ENCODE measurements at places on chromosomes 12 and 14. TPM values are rescaled to one million over a fixed set of nuclear protein-coding genes. Genes with fewer than 3 reads are reported as not detected.

DNA sequence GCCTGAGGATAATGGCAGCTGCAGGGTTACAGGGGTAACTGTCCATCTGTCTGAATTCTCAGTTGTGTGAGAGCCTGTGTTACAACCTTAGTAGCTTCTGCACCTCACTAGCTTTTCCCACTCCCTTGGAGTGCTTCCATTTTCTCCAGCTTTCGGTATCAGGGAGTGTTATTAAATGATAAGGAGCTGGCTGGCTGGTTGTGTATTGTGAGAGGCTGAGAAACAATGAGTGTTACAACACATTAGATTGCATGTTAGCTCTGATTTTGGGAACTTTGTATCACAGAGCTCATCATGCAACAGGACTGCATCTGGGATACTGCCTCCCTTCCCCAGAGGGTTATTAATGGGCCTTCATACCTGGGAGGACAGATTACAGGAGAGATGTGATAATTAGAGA is 723.7 kb downstream of the DIO2 start:
- no peak for DNase-seq

DNA sequence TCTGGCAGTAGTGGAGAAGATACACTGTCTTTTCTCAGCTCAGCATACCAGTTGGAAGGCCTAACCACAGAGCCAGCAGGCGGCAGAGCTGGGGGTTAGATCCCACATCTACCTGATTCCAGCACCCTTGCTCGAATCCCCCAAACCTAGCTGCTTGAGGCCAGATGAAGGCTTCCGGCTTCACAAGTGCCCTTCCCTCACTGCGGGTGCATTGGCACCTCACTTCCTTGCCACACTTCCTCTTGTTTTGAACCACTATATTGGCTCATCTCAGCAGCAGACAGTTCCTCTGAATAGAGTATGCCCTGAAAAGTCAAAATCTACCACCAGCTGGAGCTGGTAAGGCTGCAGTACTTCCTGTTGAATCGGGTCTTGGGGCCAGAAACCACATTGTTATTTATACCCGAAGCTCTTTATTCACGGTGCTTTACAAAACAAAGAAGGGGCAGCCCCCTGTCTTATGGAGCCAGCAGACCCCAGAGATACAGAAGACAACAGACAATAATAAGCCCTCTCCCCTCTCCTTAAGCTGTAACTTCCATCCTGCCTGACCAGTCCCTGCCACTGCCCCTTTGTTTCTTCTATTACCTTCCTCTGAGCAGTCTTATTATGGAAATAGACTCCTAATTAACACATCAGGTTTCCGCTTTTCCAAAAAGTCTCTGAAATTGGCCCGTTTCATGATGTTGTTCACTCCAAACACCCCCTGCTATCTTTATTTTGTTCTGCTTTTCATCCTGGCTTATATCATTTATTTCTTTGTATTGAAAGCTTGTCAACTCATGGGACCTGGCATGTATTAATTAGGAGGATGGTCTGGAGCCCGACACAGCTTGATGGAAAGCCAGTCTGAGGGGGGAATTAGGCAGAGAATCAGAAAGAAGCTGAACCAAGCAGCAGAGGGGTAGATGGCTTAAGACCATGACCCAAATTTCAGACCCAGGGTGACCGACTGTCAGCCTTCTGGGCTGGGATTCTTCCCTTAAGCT is 233.5 kb downstream of the EFCAB11 start:
- DNase-seq = no peak

DNA sequence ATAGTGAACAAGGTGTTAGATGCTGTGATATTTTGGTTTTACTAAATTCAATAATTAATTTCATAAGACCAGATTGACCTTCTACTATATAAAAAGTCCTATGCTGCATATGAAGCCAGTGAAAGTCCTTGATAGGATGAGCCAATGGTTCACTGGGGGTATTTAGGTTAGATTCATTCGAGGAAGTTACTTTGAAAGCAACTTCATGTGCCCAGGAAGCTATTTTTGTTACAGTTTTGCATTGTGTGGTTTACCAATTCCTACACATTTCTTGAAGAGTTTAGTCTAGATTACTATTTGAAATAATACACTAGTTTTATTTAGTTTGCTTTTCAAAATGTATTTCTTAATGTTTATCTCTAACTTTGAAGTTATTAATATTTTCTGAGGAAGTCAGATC is 58.5 kb upstream of the RMST start:
- no peak for DNase-seq

- no peak for DNase-seq
Measured at GRCh38 chr12:105378911-105379310, 48.4 kb downstream of the C12orf75 start.

Gene FAM90A1
- total RNA-seq = 0.63 TPM

- no peak for DNase-seq
Measured at GRCh38 chr14:57760896-57761295, 105.0 kb downstream of the SLC35F4 start.

Gene OXA1L
- 84.5 TPM for total RNA-seq

DNA sequence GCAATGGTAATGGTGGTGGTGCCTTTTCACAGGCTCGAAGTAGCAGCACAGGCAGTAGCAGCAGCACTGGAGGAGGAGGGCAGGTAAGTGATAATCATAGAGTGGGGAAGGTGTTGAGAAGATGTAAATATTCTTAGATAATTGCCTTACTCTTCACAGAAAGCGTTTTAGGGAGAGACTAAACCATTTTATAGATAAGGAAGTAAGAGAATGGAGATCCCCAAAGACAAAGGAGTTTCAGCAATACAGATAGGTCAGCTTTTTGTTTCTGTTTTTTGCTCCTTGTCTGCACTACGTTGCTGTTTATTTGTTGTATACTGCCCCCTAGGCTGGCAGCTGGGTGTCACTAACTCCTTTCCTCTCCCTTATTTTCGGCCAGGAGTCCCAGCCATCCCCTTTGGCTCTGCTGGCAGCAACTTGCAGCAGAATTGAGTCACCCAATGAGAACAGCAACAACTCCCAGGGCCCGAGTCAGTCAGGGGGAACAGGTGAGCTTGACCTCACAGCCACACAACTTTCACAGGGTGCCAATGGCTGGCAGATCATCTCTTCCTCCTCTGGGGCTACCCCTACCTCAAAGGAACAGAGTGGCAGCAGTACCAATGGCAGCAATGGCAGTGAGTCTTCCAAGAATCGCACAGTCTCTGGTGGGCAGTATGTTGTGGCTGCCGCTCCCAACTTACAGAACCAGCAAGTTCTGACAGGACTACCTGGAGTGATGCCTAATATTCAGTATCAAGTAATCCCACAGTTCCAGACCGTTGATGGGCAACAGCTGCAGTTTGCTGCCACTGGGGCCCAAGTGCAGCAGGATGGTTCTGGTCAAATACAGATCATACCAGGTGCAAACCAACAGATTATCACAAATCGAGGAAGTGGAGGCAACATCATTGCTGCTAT is 2.0 kb downstream of the SP1 start:
- DNase-seq = peak; percentile 84

DNA sequence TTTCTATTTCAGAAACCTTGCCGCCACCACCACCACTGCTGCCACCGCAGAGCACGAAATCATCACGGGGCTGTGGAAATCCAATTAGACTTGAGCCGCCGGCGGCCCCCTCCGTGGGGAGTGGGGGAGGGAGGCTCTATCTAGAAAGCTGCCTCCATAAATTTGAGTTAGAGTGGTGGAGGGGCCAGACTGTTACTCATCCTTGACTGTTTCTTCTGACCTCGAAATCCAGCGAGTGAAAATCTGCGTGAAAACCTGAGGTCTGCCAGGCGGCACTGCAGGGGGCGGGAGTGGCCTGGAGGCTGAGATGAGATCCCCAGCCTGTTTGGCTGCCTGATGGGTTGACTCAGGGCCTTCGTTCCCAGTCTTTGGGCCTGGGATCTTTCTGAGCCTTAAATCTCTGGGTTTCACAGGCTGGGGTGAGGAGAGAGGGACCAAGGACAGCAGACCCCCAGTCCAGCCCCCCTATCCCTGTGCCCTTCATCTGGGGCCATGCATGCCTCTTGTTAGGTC is 29.9 kb downstream of the TSPAN9 start:
- DNase-seq = no peak

DNA sequence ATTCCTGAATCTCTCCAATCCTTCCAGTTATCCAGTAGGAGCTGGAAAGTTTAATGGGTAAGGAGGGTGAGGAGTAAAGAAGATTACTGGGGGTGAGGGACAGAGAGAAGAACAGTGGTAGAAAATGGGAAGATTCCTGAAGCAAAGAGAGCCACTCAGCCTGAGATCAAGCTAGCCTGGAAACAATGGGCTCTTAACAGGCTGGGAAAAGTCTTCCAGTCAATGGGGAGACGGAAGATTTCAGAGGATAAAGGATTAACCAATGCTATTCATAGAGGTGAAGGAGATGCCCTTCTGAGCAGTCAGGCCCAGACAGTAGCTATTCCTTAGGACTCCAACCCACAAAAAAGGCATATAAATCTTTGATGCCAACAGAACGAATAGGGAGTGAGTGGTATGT is 14.8 kb downstream of the GDF11 start:
- no peak for DNase-seq

DNA sequence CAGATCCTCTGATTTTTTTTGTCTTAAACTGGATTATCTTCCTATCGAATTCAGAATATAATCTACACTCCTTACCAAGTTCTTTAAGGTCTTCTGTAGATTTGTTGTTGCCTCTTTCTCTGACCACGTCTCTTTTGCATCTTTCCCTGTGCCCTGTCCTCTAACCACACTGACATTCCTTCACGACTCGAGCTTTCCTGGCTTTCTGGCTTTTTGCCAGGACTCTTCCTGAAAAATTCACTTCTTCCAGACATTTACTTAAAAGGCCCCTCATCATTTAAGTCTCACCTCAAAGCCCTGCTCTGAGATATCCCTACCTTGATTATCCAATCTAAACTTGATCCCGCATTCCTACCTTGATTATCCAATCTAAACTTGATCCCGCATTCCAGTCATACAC is 422.3 kb upstream of the DCN start:
- no peak for DNase-seq

Gene TPPP2
- total RNA-seq = not detected

DNA sequence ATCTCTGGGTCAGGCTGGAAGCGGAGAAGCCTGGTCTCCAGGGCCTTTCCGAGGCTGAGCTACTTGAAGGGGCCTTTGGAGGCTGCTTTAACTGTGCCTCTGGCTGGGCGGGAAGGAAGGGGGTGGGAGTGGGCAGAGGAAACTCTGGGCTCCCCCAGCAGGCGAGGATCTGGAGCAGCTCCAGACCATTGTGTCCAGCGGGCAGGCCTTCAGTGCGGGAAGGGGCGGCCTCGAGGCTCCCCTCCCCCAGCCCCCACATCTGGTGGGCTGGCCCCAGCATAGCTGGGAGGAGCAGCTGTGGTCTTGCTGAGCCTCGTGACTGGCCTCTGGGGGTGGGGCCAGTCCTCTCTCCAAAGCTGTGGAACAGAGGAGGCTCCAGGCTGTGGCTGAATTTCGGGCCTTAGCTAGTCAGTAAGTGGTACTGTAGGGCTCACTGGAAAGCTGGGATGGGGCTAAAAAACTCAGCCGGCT is 3.4 kb downstream of the TAMALIN start:
- no peak for DNase-seq

DNA sequence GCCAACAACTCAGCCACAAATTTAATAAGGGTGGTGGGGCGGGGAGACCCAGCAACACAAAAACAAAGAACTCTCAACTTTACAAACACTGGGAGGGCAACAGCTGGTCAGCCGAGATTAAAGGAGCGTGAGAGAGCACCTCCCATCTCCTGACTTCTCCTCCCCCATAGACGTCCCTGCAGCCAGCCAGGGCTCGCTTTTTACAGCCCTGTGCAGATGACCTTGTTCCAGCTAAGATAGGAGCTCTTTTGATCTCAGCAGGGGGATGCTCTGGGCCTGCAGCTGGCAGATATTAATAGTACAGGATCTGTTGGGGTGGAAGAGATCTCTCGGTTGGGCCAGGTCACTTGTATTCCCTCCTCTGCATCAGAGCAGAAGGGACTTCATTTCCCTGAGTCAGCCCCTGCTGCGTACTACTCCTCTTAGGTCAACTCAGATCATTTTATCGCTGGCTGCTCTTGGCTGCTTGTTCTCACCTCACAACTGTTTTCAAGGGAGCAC is 475.8 kb downstream of the RAD51B start:
- no peak for DNase-seq

DNA sequence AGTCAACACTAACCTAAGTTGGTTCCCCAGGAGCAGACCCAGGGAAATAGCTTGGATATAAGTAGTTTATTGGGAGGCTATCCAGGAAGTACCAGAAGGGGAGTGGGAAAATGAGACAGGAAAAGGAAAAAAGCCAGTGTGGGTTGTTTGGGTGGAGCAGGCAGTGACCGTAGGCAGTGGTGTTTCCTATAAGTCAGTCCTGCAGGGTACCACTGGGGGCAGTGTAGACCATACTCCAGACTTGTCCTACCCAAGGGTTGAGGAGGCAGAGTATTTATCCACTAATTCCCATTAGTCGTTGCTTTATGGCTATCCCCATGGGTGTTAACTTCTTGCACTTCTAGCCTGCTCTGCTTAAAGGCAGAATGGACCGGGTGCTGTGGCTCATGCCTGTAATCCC is 6.4 kb upstream of the CCDC60 start:
- no peak for DNase-seq

Gene IL23A
- total RNA-seq = 30.9 TPM

- no peak for DNase-seq
Measured at GRCh38 chr14:71361336-71361735, 454.1 kb downstream of the PCNX1 start.

DNA sequence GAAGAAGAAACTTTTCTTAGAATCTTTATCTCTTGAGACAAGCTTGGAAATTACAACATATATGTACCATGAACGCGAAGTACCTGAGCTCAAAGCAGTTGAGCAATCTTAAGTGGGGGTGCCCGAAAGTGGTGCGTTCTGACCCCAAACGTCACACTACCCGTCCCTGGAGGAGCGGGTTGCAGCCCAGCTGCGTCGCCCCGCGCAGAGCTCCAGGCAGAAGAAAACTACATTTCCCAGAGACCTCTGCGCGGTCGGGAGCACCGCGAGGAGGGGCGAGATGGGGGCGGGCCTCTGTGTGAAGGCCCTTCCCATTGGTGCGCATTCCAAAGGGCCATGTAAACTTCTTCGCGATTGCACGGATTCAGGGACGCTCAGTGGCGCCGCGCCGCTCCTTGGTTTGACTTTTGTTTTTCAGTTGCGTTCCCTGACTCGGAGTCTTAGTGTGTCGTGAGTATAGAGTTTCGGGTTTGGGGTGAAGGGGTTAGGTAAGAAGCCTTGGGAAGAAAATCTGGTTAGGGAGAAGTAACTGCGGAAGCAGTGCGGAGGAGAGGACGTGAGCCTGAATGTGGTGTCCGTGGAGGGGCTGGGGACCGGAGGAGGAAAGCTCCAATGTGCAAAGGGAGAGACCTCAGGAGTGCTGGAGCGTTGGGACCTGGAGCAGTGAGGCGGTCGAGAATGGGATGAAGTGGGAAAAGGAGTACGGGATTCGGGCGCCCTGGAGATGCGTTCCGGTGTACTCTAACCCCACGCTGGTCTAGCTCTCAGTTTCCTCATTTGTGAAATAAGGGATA is at the start of gene CCDC77:
Gene CCDC77 (plus strand): TSS at position 410 of the 794 bp plus-strand sequence. CDS start 7,740 bp downstream, outside the sequence.
- DNase-seq = peak; percentile 52
